ENCODE measurements at places on chromosomes 6 and 20.
A peak's percentile ranks its signal among the peaks of the same experiment; 100 is the strongest.

GRCh38 chr6:162055365-162055764 lies 672.2 kb downstream of the PRKN start:
- H3K27me3 ChIP-seq: no peaks in the 10 kb centered on the region
- H3K4me3 ChIP-seq: no peak overlapping the region
- no peaks in the 10 kb centered on the region for H3K4me1 ChIP-seq
- H3K36me3 ChIP-seq: no peaks in the 10 kb centered on the region

- H3K27me3 ChIP-seq: no peaks in the 10 kb centered on the region
- no peaks in the 10 kb centered on the region for H3K36me3 ChIP-seq
- no peak overlapping the region for H3K27ac ChIP-seq
- H3K4me1 ChIP-seq: no peaks in the 10 kb centered on the region
- H3K4me3 ChIP-seq: no peak overlapping the region
These were observed 91.4 kb downstream of the CEBPB start for GRCh38 chr20:50281831-50282591.

GRCh38 chr20:17775600-17775999 lies 75.8 kb downstream of the BANF2 start:
- H3K27me3 ChIP-seq: no peaks in the 10 kb centered on the region
- H3K36me3 ChIP-seq: no peaks in the 10 kb centered on the region
- H3K4me3 ChIP-seq: no peak overlapping the region
- no peak for DNase-seq
- H3K27ac ChIP-seq: no peak overlapping the region

DNA sequence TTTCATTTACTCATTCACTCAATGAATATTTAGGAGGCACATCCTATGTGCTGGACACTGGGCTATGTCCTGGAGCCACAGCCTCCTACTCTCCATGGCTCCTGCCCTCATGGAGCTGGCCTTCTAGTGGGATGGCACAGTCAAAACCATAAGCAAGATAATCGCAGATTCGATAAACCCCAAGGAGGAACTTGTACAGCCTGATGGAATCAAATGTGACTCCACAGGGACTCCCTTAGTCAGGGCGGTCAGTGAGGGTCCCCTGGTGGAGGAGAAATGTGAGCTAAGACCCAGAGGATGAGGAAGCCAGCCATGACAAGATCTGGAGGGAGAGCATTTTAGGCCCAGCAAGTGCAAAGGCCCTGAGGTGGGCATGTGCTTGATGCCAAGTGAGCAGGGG lies 211.9 kb downstream of the PREX1 start:
- peaks cover 4% of the 10 kb centered on the region for H3K27me3 ChIP-seq
- no peak overlapping the region for H3K4me3 ChIP-seq
- H3K36me3 ChIP-seq: no peaks in the 10 kb centered on the region
- DNase-seq: no peak
- H3K27ac ChIP-seq: no peak overlapping the region
- H3K4me1 ChIP-seq: peaks cover 2% of the 10 kb centered on the region

GRCh38 chr20:35277127-35277526 lies 795 bp downstream of the MMP24OS start:
- peak overlapping the region; percentile 71 for H3K4me3 ChIP-seq
- peaks cover 29% of the 10 kb centered on the region for H3K36me3 ChIP-seq
- H3K27ac ChIP-seq: peak overlapping the region; percentile 59
- no peak for DNase-seq
- peaks cover 2% of the 10 kb centered on the region for H3K4me1 ChIP-seq
- no peaks in the 10 kb centered on the region for H3K27me3 ChIP-seq
